ENCODE measurements at places on chromosomes 6 and 20.

DNA sequence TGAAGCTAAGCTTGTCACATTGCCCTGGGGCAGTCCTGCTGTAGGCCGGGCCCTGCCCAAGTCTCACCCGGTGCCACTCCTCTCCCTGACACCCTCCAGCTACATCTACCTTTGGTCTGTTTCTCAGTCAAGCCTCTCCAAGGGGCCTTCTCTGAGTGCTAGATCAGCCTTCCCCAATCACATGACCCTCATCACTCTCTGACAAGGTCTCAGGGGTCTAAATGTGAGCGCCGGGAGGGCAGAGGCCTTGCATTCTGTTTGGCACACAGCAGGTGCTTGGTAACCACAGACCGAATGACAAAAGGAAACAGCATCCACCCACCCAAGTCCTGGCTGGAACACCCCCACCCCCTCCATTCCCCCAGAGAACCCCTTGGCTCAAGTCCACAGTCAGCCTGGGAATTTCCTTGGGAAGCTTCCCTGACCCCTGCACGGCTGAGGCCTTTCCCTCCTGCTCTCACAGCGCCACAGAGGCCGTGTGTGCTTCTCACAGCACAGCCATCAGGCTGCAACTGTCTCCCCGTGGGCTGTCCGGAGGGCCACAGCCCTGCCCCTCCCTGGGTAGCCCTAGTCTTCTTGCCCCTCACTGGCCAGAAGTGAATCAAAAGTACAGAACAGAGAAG lies 32.9 kb downstream of the PKIG start:
- DNase-seq: no peak

DNA sequence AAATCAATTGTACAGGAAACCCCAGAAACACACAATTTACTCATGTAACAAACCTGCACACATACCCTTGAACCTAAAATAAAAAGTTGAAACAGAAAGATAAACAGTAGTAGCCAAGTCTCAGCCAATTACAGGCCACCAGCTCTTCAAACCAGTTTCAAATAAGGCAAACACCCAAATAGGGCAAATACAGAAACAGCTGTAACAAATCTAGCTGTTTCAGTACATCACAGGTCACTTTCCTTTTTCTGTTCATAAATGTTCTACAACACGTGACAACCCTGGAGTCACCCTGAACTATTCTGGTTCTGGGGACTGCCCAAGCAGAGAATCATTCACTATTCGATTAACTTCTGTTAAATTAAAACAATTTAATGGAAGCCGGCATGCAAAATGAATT lies 329.0 kb downstream of the GJA1 start:
- no peak for DNase-seq

DNA sequence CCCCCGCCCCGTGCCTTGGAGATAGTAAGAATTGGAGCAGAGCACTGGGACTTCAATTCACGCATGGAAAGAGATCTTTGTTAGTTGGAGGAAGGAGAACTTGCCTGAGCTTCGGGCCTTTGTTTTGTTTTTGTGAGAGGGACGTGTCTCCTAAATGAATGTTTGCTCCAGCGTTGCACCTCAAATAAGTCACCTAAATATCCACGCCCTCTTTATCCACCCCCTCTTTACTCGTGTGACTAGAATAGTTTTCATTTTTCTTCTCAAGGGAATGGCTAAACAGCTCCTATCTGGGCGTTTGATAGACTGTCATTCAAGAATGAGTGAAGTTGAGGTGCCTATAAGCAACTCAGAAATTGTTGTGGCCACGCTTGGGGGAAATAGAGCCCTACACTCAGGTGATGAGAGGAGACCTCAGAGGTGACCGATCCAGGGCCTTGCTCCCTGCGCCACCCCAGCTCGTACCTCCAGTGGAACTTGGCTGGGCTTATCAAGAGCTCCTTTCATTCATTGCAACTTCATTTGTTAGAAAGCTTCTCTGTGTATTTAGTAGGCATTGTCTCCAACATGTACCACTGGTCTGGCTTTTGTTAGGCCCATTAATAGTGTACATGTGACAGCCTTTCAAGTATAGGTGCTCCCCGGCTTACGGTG lies 861 bp downstream of the PCMTD2 start:
- no peak for DNase-seq

DNA sequence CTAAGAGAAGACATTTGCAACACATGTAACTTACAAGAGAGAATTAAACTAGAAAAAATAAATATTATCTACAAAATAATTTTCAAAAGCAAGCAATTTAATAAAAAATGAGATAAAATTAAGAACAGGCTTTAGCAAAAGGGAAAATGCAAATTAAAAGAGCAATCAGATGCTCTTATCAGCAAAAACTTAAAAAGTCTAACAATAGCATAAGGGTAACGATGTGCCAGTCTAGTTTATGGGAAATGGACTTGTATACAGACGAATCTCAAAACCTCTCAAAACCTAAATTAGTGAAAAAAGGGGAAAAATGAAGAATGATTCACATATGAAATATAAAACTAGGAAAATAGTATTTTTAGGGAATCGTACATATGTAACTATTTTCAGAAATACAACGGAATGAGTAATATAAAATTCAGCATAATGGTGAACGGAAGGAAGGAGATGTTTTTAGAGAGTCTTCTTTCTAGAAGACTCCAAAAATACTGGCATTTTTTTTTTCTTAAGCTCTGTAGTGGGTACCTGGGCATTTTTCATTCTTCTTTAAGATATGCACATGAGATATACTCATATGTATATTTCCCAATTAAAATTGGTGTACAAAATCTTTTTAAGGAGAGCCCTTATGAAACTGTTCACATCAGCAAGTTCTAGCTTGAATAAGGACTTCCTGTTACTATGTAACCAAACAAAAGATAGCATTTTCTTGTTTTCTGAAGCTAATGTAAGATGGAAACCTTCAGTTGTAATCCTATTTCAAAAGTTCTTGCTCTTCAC lies 927 bp upstream of the MANEA start:
- DNase-seq: no peak

GRCh38 chr20:58647796-58648501 lies 3.1 kb upstream of the STX16 start:
- DNase-seq: no peak

DNA sequence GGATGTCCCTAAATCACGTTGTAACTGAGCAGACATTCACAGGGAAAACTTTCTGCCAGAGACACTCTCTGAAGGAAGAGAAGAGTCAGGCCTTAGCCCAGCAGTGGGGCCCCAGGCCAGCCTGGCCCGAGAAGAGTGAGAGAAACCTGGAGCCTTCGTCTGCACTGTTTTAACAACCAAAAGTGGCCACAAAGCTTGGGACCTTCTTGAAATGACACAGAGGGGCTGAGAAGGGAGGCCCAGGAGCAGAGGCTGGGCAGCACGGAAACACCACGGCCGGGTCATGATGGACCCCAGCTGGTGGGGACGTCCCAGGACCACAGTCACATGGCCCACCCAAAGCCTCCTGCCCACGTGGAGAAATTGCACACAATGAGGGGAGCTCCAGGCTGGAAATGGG lies 126.8 kb upstream of the THBS2 start:
- no peak for DNase-seq

DNA sequence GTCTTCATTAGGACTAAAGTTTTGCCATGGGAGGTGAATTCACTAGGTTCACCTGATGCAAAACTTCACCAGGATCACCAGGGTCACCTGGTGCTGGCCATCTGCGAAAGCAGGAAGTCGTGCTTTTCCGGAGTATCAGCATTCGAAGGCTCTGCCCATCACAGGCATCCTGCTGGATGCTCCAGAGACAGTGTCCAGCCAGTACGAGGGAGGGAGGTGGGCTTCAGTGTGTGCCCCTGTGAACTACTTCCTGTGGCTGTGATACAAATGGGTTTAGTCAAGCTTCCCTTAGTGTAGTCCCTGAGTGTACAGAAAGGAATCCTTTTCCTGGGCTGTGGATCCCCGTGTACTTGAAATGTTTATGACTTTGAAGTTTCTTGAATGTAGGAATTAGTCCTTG lies 3.4 kb upstream of the RPS6KA2 start:
- DNase-seq: no peak

DNA sequence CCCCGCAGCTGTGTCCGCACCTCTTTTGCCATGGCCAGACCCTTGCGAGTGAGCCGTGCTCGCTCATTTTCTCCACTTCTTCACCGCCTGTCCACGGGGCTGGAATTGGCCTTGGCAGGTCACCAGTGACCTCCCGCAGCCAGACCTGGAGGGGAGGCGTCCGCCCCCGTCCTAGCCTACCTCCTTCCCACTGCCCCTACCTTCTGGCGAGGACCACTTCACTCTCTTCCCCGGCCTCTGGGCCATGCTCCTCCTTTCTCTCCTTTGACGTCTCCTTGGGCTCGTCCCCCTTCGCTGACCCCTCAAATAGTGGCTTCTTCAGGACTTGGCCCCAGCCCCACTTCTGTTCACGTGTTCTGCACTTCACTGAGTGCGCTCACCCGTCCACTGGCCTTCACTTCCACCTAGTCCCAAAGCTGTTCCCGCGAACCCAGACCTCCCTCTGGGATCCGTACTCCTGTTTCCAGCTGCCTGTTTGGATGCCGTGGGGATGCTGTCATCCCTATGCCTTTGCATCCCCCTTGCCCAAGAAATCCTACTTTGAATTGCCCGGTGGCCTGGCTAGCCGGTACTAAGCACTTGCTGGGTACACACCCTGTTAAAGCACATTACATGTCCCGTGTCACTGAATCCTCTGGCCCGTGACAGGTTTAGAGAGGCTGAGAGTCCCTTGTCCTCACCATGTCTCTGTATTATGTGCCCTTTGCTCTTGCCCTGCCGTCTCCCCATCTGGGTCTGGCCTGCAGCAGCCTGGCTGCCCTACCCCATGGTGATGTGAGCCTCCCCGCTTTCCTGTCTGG lies 33.0 kb downstream of the SPATA2 start:
- DNase-seq: no peak

DNA sequence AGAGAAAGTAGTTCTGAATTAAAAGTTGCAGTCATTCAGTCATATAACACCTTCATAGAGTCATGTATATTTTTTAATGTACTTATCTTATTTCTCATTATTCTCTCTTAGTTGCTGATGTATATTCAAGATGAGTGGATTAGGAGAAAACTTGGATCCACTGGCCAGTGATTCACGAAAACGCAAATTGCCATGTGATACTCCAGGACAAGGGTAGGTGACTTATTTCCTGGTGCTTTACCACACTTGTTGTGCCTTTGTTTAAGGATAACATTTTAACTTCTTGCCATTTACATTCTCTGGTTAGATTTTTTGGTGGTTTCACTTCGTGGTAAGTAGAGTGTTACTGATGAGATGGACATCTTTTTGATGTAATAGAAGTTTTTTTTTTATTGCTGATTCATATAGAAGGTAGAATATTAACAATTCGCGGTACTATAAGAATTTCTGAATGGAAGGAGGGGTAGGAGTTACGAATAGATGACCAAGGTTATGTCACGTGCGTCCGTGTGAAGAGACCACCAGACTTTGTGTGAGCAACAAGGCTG lies 120.5 kb downstream of the NCOA3 start:
- no peak for DNase-seq

DNA sequence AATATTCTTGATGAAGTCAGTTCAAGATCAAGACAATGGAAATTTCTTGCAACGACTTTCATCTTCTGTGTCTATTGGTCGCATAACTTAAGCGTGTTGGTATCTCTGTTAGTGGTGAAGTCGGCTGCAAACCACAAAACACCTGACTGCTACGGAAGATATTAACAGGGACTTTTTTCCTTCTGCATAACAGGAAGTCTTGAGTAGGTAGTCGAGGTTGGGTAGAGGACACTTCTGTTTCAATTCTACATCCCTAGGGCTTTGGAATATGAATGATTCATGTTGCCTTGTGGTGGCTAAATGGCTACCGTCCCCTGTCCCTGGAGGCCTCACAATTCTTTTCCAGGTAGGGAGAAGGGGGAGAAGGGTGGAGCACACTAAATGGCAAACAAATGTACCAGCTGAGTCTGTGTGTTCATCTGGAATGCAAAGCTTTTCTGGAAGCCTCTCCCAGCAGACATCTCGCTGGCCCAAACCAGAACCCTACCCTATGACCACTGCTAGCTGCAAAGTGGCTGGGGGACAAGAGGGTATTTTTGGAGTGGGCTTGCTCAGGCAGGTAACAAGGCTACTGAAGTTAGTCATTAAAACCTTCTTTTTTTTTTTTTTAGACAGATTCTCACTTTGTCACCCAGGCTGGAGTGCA lies 34.6 kb upstream of the NKX2-2 start:
- DNase-seq: peak; percentile 52

DNA sequence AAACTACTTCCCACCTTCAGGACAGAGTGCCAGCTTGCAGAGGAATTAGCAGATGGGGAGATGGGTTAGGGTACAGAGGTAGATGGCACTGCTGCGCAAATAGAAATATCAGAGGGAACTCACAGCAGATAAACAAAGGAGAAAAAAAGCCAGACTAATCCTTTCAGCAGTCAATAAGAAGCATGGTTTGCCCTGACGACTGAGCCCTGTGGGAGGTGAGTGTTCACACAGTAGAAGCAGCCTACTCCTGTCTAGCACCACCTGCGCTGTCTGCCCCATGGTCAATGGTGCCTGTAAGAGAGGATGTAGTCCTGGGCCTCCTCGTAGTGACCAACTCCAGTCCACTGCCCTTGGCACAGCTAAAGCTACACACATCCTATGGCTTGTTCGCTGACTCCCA lies 174.1 kb downstream of the IBTK start:
- no peak for DNase-seq

GRCh38 chr20:11740975-11741374 lies 176.7 kb upstream of the BTBD3 start:
- DNase-seq: no peak
